ENCODE measurements at places on chromosomes 5 and 9. TPM values are rescaled to one million over a fixed set of nuclear protein-coding genes. Genes with fewer than 3 reads are reported as not detected.

GRCh38 chr5:71533615-71534014 is 53.5 kb upstream of the MCCC2 start:
- peak; percentile 27 for DNase-seq

GRCh38 chr5:161846746-161847145 is 1.2 kb upstream of the GABRA1 start:
- DNase-seq, result no peak

The TMEM215 gene
- not detected for total RNA-seq

The CNOT6 gene
- 7.1 TPM for total RNA-seq

The PLPP6 gene
- 7.2 TPM for total RNA-seq

The RIMOC1 gene
- 31.1 TPM for total RNA-seq
